Memory B cell (primary cell): ENCODE measurements at places on chromosomes 2 and 18.

DNA sequence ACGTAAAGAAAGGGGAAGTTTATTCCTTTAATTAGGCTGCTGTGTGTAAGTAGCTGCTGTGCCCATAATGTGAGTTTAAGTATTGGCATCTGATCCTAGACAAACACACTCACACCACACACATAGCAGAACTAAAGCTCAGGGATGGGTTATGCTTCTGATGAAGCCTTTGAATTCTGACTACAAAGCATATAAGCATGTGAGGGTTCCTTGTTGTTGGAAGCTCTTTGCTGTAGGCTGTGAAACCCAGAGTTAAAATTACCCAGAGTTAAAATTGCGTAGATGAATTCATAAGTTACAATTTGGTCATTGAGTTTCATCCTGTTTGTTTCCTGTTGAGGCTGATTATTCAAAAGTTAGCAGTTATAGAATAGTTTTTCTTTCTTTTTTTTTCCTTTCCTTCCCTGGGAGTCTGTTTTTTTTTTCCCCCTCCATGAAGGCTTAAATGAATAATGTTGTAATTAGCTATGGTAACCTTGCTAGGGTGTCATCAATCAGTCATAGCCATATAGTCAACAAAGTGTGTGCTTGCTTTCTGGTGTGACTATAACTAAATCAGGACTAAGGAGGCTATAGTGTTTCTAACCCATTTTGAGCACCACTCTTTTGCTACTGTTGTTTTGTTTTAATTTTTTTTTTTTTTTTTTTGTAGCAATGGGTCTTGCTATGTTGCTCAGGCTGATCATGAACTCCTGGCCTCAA, 426.1 kb downstream of the PARD3B start:
- no peak for DNase-seq

- no peak for DNase-seq
These were observed 141.5 kb upstream of the PKDCC start for GRCh38 chr2:41906338-41906725.

DNA sequence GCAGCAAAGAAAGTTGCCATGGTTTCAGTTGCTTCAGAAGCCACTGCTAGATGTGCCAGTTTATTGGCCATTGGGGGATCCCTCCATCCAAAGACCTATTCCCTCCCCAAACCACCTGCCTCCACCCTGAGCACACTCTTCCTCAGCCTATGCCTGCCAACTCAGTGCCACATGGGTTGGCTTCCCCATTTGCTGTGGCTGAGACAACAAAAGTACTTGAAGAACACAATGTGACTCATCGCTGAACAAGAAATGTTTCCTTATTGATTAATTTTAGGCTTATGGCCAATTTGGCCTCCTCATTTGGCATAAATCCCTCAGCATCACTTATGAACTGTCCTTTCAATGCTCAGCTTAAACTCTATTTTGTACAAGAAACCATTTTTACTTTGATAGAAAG, 215.9 kb downstream of the TMEM247 start:
- no peak for DNase-seq

- DNase-seq = no peak
These were observed 654.1 kb upstream of the SYT4 start for GRCh38 chr18:43931439-43931838.

DNA sequence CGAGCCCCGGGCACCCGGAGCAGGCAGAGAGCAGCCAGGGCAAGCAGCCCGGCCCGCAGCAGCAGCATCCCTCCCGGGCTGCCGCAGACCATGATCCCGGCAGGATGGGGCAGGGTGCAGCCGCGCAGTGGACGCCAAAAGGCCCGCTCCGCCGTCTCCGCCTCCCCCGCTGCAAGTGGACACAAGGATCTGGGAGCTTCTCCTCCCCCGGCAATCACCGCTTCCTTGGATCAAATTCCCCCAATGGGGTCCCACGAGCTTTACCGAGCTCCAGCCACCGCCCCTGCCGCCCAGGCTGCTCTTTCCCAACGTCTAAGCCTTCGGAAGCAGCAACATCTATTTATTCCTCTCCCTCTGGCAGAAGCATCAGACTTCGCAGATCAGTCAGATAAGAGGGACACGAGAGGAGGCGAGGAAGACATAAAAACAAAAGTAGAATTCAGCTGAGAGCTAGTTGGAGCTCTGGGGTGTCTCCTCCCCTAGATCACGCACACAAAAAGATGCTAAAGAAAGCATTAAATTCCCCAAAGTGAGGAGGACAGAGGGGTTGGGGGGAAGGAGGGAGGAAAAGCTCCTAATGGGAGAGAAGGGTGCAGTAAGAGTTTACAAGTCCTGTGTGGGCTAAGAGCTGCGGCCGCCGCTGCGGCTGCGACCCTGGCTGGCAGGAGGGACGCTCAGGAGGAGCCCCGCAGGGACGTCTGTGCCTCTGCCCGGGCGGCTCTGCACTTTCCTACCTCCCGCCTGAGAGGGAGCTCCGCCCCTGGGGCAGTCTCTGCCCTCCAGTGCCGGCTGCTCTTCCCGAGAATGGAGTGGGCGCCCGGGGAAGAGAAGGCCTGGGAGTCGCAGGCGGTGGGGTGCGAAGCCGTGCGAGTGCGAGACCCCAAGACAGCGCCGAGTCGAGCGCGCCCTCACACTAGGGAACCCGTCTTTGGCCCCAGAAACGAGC, at the start of gene FRZB:
FRZB (minus strand) TSS at position 177 of the 946 bp plus-strand sequence; CDS start at position 92, 85 bp downstream.
- peak; percentile 10 for DNase-seq

DNA sequence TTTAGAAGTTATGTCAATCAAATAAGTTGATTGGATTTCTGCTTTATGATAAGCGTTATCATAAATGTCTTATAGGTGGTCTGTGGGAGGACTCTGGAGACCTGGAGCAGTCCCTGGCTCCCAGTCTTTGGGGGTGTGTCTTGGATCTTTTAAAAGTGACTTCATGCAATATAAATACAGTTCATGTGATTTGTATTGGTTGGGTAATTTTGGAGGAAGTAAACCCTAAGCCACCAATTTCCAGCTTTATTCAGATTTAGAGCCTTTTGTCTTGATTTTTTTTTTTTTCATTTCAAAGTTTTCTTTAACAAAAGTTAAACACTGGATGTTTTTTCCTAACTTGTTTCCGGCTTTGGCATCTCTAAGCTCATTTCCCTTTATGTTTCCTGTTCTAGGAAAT, 68.8 kb downstream of the MAP4K4 start:
- DNase-seq = no peak

- no peak for DNase-seq
These were observed 365.3 kb downstream of the ERBB4 start for GRCh38 chr2:212173331-212173730.

- no peak for DNase-seq
These were observed 28.4 kb downstream of the ARHGAP28 start for GRCh38 chr18:6757931-6758330.

GRCh38 chr2:162301151-162301804, 17.2 kb downstream of the IFIH1 start:
- DNase-seq = peak; percentile 32

DNA sequence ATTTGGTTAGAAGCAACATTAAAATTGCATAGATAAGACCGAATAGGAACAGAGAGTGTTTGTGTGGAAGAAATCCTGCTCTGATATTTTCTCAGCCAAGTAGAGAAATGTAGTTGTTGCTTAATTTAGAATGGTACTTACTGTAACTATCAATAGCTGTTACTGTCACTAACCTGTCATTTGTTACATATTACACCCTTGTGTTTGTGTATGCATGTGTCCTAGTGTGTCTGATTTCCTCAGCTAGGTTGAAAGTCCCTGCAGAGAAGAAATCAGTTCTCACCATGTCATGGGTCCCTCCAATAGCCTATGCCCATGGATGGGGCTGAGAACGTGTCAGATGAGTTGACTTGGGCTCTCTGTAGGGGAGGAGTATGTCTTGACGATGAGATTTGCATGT, 94.4 kb downstream of the SPTBN1 start:
- no peak for DNase-seq

DNA sequence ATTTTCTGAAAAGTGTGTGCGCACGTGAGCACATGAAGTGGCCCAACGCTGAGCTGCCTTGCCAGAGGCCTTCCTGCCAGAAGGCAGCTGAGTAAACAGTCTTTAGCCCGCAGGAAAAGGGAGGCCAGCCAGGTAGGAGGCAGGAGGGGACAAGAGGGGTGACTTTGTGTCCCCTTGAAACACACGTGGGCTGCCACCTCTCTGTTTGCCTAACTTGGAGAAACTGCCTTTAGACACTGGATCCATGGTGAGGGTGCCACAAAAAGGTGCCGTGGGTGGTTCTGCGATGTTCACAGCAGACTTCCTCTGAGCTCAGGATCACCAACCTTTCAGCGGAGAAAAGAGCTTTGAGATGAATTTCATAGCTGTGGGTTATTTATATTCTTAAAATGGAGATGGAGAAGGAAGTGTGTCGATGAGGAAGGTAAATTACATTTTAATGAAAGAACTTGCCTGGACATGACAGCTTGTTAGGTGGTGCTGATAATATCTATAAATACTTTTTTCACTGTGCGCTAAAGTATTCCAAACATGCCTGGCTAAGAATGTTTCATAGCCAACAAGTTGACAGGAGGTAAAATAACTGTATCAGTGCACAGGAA, 36.6 kb upstream of the ASB1 start:
- no peak for DNase-seq

- no peak for DNase-seq
These were observed 32.1 kb upstream of the SPATS2L start for GRCh38 chr2:200274116-200275075.

DNA sequence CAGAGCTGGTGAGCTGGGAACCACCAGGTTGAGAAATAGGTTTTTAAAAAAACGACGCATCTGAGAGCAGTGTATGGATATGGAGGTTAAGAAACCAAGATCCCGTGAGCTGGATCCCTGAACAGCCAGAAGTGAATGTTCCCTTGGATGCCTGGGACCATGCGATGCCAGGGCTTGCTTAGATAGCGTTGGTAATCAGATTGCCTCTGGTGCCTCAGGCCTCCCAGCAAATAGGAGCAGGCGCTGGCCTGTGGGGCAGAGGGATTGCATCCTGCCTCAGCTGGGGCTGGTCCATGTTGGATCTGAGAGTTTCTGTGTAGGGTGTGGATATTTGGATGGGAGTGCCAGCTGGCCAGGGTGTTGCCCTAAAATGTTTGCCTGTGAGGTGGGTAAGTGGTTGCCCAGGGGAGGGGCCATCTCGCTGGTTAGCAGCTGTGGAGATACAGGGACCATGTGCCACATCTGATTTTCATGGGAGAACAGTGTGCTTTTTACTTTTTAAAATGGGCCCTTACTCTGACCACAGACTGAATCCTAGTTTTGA, 80.8 kb upstream of the MCFD2 start:
- no peak for DNase-seq

- peak; percentile 52 for DNase-seq
These were observed 54.3 kb downstream of the CDK15 start for GRCh38 chr2:201860636-201861066.

DNA sequence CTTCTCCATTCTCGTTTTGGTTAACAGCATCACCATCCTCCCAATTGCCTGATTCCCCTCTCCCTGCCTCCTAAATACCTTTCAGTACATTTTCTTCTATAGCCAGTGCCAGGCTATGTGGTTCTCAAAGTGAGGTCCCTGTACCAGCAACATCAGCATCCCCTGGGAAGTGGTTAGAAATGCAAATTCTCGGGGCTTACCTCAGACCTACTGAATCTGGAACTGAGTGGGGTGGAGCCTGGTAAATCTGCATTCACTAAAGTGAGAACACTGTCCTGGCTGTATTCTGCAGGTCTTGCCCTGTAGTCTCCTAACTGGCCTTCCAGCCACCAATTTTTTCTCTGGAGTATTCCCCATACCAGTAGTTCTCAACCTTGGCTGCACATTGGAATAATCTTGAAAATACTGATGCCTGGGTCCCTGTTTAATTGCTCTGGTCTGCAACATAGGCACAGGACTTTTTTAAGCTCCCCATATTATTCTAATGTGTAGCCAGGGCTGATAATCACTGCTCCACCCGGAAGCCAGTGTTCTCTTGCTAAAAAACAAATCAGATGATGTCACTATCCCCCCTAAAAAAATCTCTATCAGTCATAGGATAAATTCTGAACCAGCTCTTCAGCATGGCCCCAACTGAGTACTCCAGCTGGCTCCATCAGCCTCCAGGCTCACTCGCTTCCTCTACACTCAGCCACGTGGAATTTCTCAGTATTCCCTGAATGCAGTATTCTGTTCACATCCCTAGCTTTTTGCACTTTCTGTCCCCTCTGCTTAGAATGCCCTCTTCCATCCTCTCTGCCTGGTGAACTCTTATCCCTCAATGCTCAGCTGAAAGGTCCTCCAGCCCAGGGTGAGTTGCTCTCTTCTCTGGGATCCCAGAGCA, 98.4 kb downstream of the CDK15 start:
- DNase-seq = no peak

DNA sequence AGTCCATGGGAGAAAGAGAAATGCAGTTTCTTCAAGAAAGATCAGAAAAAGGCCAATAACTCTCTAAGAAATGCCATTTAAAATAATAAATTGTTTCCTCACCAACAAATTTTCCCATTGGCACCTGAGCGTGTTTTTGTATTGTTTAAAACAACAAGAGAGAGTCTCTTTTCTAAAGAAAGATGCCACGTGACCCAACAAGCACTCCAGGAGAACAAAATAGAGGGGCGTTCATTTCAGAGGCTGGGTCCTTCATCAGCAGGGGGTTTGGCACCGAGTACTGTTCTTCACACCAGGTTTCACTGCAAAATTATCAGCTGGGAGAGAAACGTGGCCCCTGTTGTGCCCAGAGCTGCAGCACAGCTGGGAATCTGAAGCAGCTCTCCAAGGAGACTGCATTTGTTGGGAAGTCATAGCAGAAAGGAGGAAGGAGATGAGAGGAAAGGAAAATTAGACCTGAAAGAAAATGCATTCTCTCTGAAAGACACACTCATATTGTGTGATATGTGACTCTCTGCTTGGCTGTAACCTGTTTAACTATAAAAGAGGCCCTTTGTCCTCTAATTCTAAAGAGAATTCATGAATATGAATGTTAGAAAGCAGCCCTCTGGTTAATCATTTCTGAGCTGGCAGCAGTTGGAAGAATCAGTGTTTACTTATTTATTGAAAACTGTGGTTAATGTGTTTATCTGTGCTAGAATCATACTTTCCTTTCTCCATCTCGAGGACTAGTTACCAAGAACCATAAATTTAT, 205.3 kb upstream of the CDH20 start:
- DNase-seq = no peak

GRCh38 chr2:218781691-218782527, at the start of gene CYP27A1:
CYP27A1 (plus strand) TSS chr2:218782147; CDS start chr2:218782183, 36 bp downstream.
- no peak for DNase-seq

- DNase-seq = no peak
These were observed 259.1 kb downstream of the TDRD15 start for GRCh38 chr2:21382701-21383520.

GRCh38 chr2:71747559-71747958, 294.2 kb downstream of the DYSF start:
- DNase-seq = no peak

DNA sequence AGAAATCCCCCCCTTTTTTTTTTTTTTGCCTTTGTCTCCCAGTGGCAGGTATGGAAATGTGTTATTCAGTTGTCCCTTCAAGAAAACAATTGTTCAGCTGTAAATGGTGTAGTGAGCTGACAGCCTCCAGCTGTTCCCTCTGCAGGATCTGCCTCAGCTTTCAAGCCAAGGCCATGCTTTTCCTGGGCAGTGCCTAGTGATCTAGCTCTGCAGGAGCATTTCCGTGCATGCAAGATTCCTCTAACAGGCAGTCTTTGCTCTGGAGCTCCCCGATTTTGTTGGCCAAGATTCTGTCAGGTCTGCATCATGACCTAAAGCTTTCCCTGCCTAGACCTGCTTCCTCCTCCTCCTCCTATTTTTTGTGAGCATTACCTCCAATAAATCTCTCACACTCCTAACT, 300.7 kb upstream of the UBE2E3 start:
- no peak for DNase-seq

- DNase-seq = no peak
These were observed 30.9 kb upstream of the PGAP1 start for GRCh38 chr2:196957442-196957841.
